ENCODE measurements at places on chromosomes 3 and 15. TPM values are rescaled to one million over a fixed set of nuclear protein-coding genes. Genes with fewer than 3 reads are reported as not detected.
A peak's percentile ranks its signal among the peaks of the same experiment; 100 is the strongest.

RAD51 gene
- 16.1 TPM for total RNA-seq

PDE8A gene
- 7.2 TPM for total RNA-seq

CCDC54 gene
- total RNA-seq, result not detected

MED12L gene
- 7.9 TPM for total RNA-seq

GRCh38 chr3:46490338-46491084 is 7.3 kb upstream of the RTP3 start:
- DNase-seq, result no peak

DNA sequence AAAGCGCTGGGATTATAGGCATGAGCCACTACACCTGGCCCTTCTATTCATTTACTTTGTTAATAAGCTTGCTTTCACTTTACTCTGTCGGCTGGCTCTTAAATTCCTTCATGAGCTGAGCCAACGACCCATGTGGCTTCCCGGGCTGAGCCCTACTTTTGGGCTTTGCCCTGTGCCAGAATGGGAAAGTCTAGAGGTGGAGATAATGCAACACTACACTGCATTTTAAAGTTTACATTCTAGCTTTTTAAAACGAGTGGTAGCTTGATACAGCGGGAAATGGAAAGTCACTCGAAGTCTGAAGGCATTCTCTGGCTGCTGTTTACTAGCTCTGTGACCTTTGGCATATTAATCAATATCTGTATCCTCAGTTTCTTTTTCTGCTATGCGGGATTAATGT is 49.0 kb upstream of the ZNF280D start:
- no peak for DNase-seq

DNA sequence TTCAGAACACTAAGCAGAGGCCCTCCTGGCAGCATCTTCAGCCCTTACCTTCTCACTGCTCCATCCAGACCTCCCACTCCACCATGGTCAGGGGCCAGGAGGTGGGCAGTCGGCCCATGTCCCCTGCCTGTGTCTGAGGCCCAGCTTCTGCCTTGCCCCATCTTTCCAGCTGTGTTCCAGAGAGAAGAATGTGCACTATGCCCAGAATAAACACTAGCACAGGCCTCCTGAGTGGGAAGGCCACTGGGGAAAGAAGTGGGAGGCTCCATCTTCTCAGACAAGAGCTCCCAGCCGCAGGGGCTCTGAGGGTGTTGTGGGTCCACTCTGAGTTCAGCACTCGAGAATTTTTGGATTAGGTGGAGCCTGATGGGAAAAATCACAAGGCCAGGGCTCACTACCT is 44.5 kb downstream of the ADCY5 start:
- DNase-seq, result no peak

GRCh38 chr15:86526938-86527690 is 447.4 kb downstream of the AGBL1 start:
- peak; percentile 10 for DNase-seq

All from H7 (cell line).